CD8-positive, alpha-beta memory T cell (primary cell): ENCODE measurements at places on chromosomes 16 and 17. TPM values are rescaled to one million over a fixed set of nuclear protein-coding genes. Genes with fewer than 3 reads are reported as not detected.

SMIM36 gene
- total RNA-seq = not detected

CDH11 gene
- total RNA-seq = not detected

ADAD2 gene
- not detected for total RNA-seq

CPNE7 gene
- total RNA-seq = 3.2 TPM

KRT17 gene
- not detected for total RNA-seq

LITAFD gene
- not detected for total RNA-seq

ZG16 gene
- not detected for total RNA-seq

CASKIN1 gene
- 0.13 TPM for total RNA-seq

- H3K27ac ChIP-seq = peak overlapping the region; percentile 99
- peak overlapping the region; percentile 95 for H3K4me3 ChIP-seq
- DNase-seq = no peak
- peaks cover 4% of the 10 kb centered on the region for H3K36me3 ChIP-seq
- H3K4me1 ChIP-seq = peaks cover 21% of the 10 kb centered on the region
These were observed 524 bp downstream of the EFTUD2 start for GRCh38 chr17:44898768-44899073.

- DNase-seq = no peak
- H3K4me1 ChIP-seq = no peaks in the 10 kb centered on the region
- H3K27ac ChIP-seq = no peak overlapping the region
- H3K4me3 ChIP-seq = peak overlapping the region; percentile 12
- peaks cover 49% of the 10 kb centered on the region for H3K36me3 ChIP-seq
These were observed 24.7 kb downstream of the ZFP90 start for GRCh38 chr16:68563631-68564381.

- no peaks in the 10 kb centered on the region for H3K4me1 ChIP-seq
- no peaks in the 10 kb centered on the region for H3K36me3 ChIP-seq
- no peak overlapping the region for H3K27ac ChIP-seq
- no peak for DNase-seq
- no peak overlapping the region for H3K4me3 ChIP-seq
- no peaks in the 10 kb centered on the region for H3K27me3 ChIP-seq
These were observed 34.7 kb downstream of the ANKRD40 start for GRCh38 chr17:50672831-50673551.

DNA sequence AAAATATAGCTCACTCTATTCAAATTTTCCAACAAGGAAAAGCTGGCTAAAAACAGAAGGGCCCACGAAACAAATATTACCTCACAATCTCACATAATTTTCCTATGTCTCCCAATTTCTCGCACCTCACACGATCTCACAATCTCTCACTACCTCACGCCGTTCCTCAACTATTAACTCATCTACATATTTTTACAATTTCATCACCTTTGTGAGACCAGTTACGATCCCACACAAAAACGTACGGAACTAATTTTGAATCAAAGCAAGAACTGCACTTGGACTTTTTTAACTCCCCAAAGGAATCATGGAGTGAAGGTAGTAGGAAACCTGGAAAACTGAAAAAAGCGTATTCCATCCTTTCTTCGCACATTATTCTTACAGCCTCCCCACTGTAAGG, 1.1 kb downstream of the CBX1 start:
- no peaks in the 10 kb centered on the region for H3K27me3 ChIP-seq
- H3K27ac ChIP-seq = no peak overlapping the region
- no peak for DNase-seq

- no peaks in the 10 kb centered on the region for H3K4me1 ChIP-seq
- no peaks in the 10 kb centered on the region for H3K36me3 ChIP-seq
- no peaks in the 10 kb centered on the region for H3K27me3 ChIP-seq
- H3K27ac ChIP-seq = no peak overlapping the region
- no peak for DNase-seq
- H3K4me3 ChIP-seq = no peak overlapping the region
These were observed 6.8 kb upstream of the RNF112 start for GRCh38 chr17:19404264-19404663.

DNA sequence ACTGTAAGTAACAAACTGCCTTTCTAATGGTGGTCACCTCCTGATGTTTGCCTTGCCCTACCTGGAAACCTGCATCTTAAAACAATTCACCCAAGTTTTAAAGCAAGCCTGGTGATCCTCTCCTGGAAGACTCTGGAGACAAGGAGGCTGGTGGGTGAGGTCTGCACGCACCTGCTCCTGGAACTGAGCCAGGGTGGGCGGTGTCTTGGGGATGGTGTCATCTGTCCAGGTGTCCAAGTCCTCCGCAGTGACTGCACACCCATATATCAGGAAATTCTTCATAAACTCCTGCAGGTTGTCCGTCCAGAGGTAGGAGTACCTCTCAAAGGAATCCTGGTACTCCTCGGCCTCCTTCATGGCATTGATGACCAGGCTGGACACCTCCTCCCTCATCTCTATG, 44.9 kb downstream of the DNAH17 start:
- no peak overlapping the region for H3K4me3 ChIP-seq
- peaks cover 18% of the 10 kb centered on the region for H3K4me1 ChIP-seq
- H3K36me3 ChIP-seq = no peaks in the 10 kb centered on the region
- H3K27ac ChIP-seq = no peak overlapping the region

- no peak for DNase-seq
These were observed 45.8 kb upstream of the HELZ start for GRCh38 chr17:67290711-67291291.

DNA sequence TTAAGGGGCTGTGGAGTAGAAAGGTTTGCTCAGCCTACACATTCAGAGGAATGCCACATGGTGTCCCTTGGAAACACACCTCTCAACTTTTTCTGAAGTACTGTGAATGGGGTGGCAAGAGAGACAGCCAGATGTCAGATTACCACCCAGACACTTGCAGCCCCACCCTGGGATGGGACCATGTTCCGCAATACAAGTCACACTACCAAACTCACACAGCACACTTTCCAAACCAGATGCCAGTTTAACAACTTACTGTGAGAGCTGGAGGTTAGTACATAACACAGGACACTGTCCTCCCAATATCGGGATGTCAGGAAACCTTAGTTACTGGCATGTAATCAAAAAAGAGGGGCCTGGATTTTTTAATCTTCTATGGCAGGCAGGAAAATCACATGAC, 7.9 kb downstream of the USP7 start:
- H3K27me3 ChIP-seq = no peaks in the 10 kb centered on the region
- H3K27ac ChIP-seq = no peak overlapping the region
- no peak overlapping the region for H3K4me3 ChIP-seq

GRCh38 chr16:75248536-75249380, 2.7 kb downstream of the BCAR1 start:
- no peak overlapping the region for H3K27ac ChIP-seq
- no peaks in the 10 kb centered on the region for H3K4me1 ChIP-seq
- DNase-seq = no peak
- no peak overlapping the region for H3K4me3 ChIP-seq

DNA sequence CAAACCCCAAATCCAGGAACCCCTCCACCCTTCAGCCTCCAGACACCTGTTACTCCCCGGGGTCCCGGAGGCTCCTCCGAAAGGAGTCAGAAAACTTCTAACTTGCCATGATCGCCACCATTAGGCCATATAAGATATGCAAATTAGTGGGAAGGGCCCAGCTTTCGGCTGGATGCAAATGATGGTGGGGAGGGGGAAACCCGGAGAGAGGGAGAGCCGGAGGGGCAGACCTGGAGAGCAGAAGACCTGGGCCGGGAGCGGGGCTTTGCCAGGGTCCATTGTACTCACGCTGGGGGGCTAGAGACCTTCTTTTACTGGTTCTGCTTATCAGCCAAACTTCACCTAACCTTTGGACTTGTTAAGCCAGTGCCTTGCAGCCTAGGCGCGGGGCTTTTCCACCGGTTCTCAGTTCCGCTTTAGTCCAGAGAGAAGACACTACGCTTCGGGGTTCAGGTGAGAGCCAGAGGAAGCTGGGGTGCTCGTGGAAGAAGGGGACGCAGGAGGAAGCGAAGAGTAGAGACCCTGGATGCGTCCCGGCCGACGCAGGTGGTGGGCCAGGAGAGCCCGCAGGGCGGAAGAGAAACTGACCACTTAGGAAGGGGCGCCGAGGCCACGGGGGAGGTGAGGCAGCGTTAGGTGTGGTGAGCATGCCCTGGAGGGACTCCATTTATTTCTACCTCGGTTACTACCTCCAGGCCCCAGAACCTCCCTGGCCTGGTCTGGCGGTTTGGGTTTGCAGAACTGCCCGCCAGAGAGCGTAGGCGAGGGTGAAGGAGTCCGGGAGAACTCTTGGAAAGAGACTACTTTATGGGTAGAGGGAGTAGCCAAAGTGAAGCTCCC, at the start of gene HNF1B:
Gene HNF1B (minus strand): TSS at position 99 of the 840 bp plus-strand sequence. CDS start 175 bp downstream, outside the sequence.
- H3K36me3 ChIP-seq = no peaks in the 10 kb centered on the region
- H3K4me3 ChIP-seq = no peak within 1 kb of the TSS

DNA sequence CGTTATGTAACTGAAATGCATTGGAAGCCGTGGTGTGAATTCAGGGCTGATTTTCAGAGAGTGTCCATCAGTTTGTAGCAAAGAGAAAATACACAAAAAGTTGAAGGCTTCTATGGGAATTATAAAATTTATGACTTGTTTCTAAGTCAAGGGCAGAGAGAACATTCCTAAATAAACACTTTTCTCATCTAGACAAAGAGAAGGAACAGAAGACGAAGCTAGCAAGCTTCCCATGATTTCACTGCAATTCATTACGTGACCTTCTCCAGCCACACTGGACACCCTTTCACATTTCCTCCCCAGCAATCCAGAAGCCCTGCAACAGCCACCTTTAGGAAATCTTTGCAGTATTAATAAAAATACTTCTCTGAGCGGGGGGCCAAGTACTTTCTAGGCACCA, 67.8 kb downstream of the TMEM100 start:
- no peak overlapping the region for H3K4me3 ChIP-seq
- H3K4me1 ChIP-seq = no peaks in the 10 kb centered on the region
- no peaks in the 10 kb centered on the region for H3K27me3 ChIP-seq
- no peaks in the 10 kb centered on the region for H3K36me3 ChIP-seq

- H3K27ac ChIP-seq = no peak overlapping the region
- no peak overlapping the region for H3K4me3 ChIP-seq
- no peaks in the 10 kb centered on the region for H3K36me3 ChIP-seq
- H3K27me3 ChIP-seq = no peaks in the 10 kb centered on the region
These were observed 12.6 kb upstream of the CEP20 start for GRCh38 chr16:15900901-15901500.

- H3K4me3 ChIP-seq = no peak overlapping the region
- H3K27me3 ChIP-seq = no peaks in the 10 kb centered on the region
- no peak overlapping the region for H3K27ac ChIP-seq
- no peaks in the 10 kb centered on the region for H3K4me1 ChIP-seq
- H3K36me3 ChIP-seq = no peaks in the 10 kb centered on the region
These were observed 748.4 kb downstream of the MAF start for GRCh38 chr16:78852081-78852635.

DNA sequence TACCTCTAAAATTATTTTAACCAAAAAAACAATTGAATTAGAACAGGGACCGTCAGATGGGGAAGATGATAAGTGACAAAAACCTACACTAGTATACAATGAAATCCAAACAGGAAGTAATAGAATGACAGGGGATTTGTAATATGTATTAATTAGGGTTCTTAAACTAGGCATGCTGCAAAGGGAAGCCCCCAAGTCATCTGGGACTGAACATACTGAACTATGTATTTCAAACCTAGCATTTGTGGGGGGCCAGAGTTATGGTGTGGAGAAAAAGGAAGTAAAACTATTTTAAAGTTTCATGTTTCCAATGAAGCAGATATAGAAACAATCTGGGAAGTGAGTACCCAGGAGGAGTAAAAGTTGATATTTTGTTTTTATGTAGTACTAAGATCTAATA, 133.2 kb upstream of the HS3ST3A1 start:
- DNase-seq = no peak
- no peak overlapping the region for H3K4me3 ChIP-seq
- no peaks in the 10 kb centered on the region for H3K4me1 ChIP-seq
- H3K36me3 ChIP-seq = no peaks in the 10 kb centered on the region
- H3K27me3 ChIP-seq = no peaks in the 10 kb centered on the region

DNA sequence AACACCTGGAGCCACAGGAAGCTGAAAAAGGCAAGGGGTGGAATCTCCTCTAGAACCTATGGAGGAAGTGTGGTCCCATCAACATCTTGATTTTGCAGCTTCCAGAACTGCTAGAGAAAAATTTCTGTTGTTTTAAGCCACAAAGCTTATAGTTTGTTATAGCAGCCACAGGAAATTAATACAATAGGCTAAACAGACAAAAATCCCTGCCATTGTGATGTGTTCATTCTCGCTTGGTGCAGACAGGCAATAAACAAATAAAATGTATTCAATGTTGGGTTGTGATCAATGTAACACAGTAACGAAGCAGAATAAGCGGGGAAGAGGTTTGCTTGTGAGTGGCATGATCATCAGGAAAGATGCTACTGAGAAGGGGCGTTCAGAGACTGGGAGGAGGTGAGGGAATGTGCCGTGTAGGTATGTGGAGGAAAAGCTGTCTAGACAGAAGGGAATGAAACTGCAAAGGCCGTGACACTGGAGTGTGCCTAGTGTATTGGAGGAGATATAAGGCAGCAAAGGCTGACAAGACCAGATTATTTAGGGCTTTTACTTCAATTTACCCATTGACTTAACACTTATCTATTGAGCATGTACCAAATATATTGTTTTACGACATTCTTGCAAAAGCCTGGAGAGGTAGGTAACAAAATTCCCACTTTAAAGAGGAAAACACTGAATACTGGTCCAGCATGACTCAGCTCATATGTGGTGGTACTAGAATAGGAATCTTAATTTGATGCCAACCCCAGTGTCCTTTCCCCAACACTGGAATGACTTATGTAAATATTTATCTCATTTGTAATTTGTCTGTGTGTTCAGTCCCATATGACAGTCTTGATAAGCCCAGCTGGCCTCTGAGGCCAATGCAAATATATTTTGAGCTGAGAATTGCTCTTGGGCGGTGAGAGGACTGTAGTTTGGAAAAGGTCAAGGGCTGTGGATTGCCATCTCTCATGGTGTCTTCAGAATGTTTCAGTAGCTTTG, 375.9 kb downstream of the CDH13 start:
- H3K27ac ChIP-seq = no peak overlapping the region
- no peaks in the 10 kb centered on the region for H3K4me1 ChIP-seq
- no peaks in the 10 kb centered on the region for H3K27me3 ChIP-seq
- no peak overlapping the region for H3K4me3 ChIP-seq
- DNase-seq = no peak

- H3K27me3 ChIP-seq = no peaks in the 10 kb centered on the region
- H3K4me3 ChIP-seq = no peak overlapping the region
- H3K27ac ChIP-seq = no peak overlapping the region
- H3K36me3 ChIP-seq = no peaks in the 10 kb centered on the region
These were observed 142.4 kb downstream of the TOX3 start for GRCh38 chr16:52404546-52404945.

- no peak overlapping the region for H3K4me3 ChIP-seq
- H3K27ac ChIP-seq = no peak overlapping the region
- H3K27me3 ChIP-seq = no peaks in the 10 kb centered on the region
- DNase-seq = no peak
These were observed 4.1 kb downstream of the PAM16 start for GRCh38 chr16:4347010-4347409.

GRCh38 chr16:61797296-61797795, 238.9 kb downstream of the CDH8 start:
- H3K27ac ChIP-seq = no peak overlapping the region
- H3K4me3 ChIP-seq = no peak overlapping the region
- H3K4me1 ChIP-seq = no peaks in the 10 kb centered on the region
- DNase-seq = no peak

DNA sequence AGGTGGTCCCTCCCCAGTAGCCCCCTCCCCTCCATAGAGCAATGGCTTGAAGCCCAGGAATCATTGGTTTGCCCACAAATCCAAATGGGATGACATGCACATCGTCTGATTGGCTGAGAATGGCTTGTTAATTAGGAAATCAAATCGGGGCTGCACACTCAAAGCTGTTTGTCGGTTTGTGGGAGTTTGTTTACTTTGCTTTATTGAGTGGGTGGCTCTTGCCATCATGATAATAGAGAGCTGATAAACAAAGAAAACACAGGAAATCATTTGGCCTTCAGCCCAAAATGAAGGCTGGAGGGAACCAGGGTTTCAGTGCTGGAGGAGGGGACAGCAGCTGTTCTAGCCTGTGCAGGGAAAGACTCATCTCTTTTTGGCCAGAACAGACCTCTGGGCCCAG, 316.3 kb downstream of the CBLN1 start:
- no peak overlapping the region for H3K4me3 ChIP-seq
- no peaks in the 10 kb centered on the region for H3K4me1 ChIP-seq
- H3K36me3 ChIP-seq = no peaks in the 10 kb centered on the region
- H3K27me3 ChIP-seq = no peaks in the 10 kb centered on the region
- no peak for DNase-seq
